ENCODE measurements at places on chromosomes 6 and 20.

- DNase-seq = peak; percentile 97
Observed at GRCh38 chr20:13231031-13231752, 10.1 kb downstream of the ISM1 start.

DNA sequence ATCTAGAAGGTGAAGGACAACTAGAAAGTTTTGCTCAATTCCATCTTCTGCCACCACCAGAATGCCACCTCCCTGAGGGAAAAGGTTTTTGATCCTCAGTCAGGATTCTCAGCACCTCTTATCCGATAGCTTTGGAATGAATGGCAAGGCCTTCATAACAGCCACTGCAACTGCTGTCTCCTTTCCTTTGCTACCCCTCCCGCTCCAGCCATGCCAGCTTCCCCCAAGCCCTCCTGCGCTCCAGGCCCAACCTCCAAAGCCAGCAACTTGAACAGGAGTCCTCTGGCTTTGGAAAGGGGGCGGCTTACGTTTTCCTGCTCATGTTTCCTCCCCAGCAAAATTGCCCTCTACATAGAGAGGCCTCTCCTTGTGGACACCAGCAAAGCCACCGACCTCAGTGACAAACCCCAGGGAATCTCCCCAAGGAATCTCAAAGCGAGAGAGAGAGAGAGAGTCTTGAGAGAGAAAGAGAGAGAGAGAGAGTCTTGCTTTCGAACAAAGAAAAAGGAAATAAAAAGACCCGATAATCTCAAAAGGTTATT is 420 bp upstream of the BTN2A1 start:
- DNase-seq = no peak

DNA sequence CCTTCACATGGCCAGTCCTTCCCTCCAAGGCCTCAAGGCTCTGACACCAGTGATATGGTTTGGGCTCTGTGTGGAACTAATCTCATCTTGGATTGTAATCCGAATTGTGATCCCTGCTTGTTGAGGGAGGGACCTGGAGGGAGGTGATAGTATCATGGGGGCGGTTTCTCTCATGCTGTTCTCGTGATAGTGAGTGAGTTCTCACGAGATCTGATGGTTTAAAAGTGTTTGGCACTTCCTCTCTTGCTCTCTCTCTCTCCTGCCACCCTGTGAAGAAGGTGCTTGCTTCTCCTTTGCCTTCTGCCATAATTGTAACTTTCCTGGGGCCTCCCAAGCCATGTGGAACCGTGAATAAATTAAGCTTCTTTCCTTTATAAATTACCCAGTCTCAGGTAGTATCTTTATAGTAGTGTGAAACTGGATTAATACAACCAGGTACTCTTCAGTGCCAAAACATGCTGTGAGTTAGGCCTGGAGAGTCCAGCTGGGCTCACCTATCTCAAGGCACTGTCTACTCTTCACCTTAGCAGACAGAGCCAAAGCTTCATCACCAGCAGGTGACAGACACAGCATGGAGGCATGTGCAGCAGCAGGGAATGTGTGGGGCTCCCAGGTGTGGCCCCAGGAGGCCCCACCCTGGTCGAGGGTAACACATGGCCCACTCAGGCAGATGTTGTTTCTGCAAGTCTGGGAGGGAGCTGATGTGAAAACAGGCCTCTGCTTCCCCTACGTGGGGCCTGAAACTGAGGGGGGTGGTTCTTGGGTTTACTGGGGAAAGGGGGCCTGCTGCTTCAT is 97.5 kb upstream of the CDYL start:
- DNase-seq = no peak

- DNase-seq = no peak
Observed at GRCh38 chr20:58839474-58839874, 11.2 kb downstream of the GNAS-AS1 start.

DNA sequence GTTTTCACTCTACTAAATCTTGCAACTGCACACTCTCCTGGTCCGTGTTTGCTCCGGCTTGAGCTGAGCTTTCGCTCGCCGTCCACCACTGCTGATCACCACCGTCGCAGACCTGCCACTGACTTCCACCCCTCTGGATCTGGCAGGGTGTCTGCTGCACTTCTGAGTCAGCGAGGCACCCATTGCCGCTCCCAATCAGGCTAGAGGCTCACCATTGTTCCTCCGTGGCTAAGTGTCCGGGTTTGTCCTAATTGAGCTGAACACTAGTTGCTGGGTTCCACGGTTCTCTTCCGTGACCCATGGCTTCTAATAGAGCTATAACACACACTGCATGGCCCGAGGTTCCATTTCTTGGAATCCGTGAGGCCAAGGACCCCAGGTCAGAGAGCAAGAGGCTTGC is 98.6 kb upstream of the GPR6 start:
- no peak for DNase-seq

DNA sequence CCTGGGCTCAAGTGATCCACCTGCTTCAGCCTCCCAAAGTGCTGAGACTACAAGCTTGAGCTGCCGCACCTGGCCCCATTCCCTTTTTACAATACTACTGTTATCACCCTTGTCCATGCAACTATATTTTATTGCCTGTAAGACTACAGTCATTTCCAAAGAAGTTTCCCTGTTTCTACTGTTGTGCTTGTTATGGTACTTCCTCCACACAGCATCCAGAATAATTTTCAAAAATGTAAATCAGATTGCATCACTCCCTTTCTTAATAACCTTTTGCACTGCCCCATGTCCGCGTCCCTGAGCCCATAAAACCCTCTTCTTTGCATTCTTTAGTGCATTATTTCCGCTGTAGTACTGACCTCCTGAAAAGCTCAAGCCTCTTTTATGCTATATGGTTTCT is 128.9 kb upstream of the AKIRIN2 start:
- no peak for DNase-seq

DNA sequence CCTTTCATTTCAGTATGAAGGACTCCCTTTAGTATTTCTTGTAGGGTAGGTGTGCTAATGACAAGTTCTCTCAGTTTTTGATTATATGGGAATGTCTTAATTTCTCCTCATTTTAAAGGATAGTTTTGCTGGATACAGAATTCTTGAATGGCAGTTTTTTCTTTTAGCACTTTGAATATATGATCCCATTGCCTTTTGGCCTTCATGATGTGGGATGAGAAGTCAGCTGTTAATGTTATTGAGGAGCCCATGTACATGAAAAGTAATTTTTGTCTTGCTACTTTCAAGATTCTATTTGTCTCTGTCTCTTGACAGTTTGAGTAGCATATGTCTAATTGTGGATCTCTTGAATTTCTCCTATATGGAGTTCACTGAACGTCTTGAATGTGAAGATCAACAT is 30.9 kb downstream of the RSPH3 start:
- DNase-seq = peak; percentile 1

GRCh38 chr6:3884007-3884745 is 35.0 kb downstream of the FAM50B start:
- DNase-seq = peak; percentile 90

DNA sequence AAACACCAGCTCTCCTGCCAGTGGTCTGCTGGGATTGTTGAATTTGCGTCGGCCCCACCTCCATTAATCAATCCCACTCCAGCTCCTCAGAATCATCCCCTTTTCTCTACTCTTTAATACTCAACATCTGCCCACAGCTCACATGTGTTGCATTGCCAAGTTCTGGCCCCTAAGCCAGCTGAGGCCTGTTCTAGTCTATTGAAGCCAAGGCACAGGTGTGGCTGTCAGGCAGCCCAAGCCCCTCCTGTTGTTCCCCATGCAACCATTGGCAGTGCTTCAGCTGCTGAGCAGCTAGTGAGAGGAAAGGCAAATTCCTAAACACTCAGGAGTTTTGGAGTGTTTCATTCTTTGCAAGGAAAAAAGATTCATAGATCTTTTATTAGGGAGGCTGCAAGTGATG is 128.0 kb upstream of the NT5E start:
- DNase-seq = no peak

- DNase-seq = no peak
Observed at GRCh38 chr6:109235481-109236038, 140.3 kb downstream of the CEP57L1 start.

GRCh38 chr6:167141667-167142432 is 15.9 kb downstream of the GPR31 start:
- DNase-seq = peak; percentile 29

DNA sequence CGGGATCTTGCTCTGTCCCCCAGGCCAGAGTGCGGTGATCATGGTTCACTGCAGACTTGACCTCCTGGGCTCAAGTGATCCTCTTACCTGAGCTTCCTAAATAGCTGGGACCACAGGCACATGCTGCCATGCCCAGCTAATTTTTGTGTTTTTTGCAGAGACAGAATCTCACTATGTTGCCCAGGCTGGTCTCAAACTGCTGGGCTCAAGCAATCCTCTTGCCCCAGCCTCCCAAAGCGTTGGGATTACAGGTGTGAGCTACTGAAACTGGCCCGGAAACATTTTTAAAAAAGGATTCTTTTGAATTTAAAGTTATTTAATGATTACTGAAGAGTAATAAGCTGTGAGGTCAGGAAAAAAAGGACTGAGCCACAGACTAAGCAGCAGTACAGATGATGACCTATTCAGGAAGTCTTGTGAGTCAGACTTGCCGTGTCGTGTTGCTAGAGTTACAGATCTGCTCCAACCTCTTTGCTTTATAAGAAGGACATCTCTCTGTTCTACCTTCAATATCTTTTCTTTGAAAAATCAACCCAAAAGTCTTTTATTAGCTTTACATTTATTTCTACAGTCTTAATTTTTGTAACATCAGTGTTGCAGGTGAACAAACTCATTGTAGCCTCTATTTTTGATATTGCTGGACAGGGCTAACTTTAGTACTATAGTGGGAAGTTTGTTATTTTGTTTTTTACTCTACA is 108.7 kb downstream of the NCOA3 start:
- peak; percentile 32 for DNase-seq

DNA sequence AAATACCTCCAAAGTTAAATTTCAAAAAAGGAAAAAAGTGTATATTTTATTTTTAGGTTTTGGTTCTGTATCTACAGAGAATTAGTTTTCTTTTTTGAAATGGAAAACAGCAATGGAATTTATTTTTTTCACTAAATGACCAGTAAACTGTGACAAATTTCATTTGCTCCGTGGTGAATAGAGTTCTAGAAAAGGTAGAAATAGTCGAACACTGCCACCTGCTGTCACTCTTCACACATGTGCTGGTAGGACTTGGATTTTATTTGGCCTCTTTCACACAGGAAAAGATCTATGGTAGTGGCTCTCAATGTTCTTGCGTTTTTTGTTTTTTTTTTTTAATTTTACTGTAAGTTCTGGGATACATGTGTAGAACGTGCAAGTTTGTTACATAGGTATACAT is 312.5 kb downstream of the EYA4 start:
- DNase-seq = peak; percentile 61

- DNase-seq = peak; percentile 86
Observed at GRCh38 chr6:39493174-39493573, 170.7 kb upstream of the KCNK16 start.

DNA sequence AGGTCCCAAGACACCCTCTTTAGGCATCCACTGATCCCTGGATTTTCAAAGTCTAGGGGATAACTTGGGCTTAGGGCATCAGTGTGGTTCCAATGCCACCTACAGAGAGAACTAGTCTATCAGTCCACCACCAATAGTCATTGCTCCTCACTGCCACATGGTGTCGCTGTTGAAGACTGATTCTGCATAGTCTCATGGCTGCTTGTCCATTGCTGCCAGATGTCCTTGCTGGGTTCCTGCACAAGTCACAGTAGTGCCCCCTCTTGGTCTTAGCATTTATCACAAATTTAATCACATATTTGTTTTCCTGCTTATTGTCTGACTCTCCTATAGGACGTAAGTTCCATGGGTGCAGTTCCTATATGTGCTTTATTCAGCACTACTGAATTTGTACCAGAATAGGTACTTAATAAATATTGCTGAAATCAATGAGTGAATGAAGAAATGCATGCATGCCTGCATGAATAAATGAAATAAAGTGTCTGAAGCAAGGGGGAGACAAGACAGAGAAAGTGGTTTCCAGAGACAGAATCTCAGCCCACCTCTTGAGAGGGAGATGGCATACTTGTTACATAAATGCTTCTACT is 45.9 kb upstream of the RALY start:
- DNase-seq = no peak

GRCh38 chr6:169253337-169254238 is at the start of gene THBS2:
THBS2 (minus strand) TSS chr6:169253846; CDS start chr6:169250784, 3,062 bp downstream.
- DNase-seq = no peak

DNA sequence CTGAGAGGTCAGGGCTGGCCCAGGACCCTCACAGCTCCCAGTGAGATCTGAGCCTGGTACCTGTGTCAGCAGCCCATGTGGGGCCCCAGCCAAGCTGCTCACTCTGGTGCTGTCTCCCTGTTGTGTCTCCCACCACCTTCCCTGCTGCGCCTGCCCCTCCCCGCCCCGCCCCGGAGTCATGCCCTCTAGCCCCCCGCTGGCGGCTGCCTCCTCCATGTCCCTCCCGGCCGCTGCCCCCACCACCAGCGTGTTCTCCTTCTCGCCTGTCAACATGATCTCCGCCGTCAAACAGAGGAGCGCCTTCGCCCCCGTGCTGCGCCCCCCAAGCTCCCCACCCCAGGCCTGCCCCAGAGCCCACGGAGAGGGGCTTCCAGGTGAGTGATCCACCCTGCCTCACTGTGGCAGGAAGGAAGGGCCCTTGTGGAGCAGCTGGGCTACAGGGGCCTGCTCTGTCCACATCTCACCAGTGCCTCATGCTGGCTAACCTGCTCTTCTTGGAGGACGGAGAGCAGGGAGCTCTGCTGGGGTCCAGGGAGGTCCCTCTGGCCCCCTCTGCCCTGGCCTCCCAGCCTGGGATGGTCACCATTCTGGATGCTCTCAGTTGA is 44.9 kb downstream of the CPXM1 start:
- no peak for DNase-seq

DNA sequence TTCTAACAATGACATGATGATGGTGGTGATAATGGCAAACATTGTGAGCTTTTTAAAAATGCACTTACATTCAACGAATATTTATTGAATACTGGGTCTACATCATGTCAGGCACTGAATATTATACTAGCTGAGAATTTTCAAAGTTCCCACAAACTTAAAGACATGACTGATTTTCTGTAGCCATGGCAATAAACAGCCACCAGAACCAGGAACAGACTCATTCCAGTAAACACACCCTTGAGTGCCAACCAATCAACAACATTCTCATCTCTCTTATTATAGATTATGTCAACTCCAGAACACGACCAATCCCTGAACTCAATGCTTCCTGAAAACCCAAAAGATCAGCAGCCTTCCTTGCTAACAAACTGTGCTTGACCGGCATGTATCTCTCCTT is 212.4 kb upstream of the RUNX2 start:
- peak; percentile 19 for DNase-seq

DNA sequence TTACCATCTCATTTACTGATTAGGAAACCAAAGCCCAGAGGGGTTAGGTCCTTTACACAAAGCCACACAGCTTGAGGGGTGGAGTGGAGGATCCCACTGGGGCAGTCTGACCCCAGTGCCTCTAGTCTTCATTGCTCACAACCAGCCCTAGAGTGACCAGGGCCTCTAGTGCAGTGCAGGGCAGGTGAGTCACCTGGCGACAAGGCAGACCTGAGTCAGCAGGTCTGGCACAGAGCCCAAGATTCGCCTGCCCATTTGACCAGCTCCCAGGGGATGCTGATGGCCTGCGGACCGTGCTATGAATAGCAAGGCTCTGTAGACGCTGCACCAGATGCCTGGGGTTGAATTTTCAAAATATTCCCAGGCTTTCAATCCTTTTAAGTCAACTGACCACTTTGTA is 29.9 kb downstream of the CDH26 start:
- DNase-seq = peak; percentile 46

GRCh38 chr6:147371325-147371724 is 137.2 kb upstream of the SAMD5 start:
- no peak for DNase-seq

- DNase-seq = no peak
Observed at GRCh38 chr6:134079406-134079921, 27.0 kb upstream of the SLC2A12 start.
